ENCODE measurements at places on chromosomes 11 and 22.
A peak's percentile ranks its signal among the peaks of the same experiment; 100 is the strongest.

DNA sequence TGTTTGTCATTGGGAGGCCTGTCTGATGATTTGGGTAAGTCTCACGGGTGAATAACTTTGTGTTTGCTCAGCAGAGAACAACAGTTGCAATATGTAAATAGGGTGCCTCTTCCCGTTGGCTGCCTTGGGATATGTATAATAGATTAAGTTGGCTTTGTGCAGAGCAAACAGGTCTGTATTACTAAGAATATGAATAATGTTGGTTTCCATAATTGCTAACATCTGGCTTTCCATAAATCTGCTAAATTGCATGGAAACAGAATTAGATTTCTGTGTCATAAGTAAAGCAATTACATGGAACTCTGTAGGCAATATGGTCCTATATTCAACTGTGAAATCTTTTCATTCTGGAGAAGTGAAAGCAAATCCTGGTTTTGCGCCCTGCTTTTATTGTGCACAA is 636.0 kb upstream of the ANO5 start:
- DNase-seq = no peak

- no peak for DNase-seq
Measured at GRCh38 chr11:106043540-106043939, 21.5 kb upstream of the MSANTD4 start.

DNA sequence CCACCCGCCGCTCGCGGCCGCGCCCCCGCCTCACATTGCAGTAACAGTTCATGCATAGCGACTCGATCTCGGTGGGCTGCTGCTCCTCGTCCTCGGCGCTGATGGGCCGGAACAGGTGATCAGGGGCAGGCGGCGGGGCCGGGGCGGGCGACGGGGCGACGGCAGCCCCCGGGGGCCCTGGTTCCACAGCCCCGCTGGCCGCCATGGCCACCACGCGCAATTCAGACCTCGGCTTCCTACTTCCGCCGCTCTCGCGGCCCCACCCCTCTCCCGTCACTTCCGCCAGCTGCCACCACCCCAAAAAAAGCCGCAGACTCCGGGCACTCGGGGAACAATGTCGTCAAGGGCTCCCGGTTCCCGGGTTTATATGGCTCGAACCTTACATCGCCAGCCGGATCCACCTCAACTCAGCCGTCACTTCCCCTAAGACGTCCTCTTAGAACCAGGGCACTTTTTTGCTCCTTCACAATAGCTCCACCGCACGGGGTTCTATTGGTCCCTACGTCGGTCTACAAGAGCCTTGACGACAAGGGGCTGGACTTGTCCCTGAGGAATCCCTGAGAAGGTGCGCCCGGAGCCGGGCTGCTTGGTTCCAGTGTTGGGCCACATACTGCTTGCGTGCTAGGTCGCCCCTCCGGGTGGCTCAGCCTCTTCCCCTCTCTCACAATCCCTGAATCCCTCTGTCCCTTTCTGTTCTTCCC is at the start of gene ZPR1:
Gene ZPR1 (minus strand): TSS at position 238 of the 701 bp plus-strand sequence. CDS start 33 bp downstream, at position 205.
- DNase-seq = peak; percentile 63

DNA sequence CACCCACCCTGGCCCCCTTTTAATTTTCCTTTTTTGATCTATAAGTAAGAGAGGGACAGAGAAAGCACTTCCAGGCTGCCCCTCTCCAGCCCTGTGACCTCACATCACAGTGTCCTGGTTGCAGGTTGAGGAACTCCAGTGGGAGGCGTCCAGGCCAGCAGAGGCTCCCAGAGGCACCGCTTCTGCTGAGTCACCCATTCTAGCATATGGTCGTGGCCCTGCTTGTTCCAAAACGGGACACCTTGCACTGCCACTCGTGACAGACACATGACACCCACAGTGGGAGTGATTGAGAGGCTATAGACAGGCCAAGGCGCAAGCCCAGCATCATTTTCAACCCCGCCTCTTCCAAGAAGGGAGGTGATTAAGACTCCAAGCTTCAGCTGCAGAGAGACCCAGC is 16.0 kb upstream of the TMPRSS4 start:
- DNase-seq = no peak

DNA sequence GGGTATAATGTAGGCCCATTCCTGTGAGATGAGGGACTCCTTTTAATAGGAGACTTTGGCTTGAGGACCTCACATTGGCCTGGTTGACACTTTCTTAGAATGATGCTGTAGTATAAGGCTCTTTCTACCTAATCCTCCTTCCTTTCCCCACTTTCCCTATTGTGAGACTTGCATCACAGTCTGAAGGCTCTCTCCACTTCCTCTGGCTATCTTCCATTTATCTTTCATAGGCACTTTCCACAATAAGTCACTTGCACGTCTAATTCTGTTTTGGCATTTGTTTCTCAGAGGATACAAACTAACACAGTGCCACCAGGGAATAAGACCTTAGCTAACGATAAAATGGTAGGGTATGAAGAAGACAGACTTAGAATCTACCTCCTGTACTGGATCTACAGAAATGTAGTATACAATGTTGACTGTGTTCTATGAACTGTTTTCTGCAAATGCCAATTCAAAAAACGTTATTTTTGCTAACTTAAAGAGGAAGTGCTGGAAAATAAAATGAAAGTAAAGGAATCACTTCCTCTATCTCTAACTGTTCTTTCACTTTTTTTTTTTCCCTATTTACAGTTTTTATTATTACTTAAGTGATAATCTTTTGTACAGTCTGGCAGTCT is 17.9 kb upstream of the PDE3B start:
- no peak for DNase-seq

GRCh38 chr11:12218909-12219308 is 108.5 kb downstream of the MICAL2 start:
- no peak for DNase-seq

DNA sequence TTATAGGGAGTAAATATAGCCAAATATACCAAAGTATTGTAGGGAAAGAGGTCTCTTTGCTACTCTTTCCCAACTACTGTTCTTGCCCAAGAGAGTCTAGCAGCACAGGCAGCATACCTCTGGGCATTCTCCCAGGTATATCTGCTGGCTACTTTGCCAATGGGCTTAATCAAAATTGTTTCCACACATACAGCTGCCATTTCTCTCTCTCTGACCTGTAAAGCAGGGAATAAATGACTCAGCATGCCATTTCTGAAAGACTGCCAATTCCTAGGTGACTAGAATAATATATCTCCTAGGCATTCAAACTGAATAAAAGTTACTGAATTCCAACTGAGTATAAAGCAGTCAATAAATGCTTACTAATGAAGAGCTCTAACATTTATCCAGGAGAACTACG is 44.6 kb downstream of the RDX start:
- no peak for DNase-seq

- no peak for DNase-seq
Measured at GRCh38 chr11:71572811-71573210, 7.4 kb downstream of the KRTAP5-10 start.

GRCh38 chr11:59574932-59575502 is 40.6 kb downstream of the OSBP start:
- no peak for DNase-seq

- no peak for DNase-seq
Measured at GRCh38 chr11:1310772-1311468, 1.5 kb upstream of the TOLLIP start.

DNA sequence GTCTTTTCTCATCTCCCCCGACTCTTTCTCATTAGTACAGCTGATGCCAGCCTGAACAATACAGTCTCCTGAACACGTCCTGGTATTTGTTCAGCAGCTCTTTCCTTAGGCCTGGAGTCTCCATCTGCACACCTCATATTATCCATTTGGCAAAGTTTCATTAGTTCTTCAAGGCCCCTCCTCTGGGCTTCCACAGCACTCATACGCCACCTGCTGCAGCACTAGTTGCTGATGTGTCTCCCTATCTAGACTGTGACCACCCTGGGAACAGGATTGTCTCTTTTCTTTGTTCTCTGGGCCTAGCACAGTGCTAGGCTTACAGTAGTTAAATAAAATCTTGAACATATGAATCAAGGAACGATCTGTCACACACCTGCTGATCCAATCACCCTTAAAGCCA is 17.2 kb downstream of the DCHS1 start:
- DNase-seq = no peak

DNA sequence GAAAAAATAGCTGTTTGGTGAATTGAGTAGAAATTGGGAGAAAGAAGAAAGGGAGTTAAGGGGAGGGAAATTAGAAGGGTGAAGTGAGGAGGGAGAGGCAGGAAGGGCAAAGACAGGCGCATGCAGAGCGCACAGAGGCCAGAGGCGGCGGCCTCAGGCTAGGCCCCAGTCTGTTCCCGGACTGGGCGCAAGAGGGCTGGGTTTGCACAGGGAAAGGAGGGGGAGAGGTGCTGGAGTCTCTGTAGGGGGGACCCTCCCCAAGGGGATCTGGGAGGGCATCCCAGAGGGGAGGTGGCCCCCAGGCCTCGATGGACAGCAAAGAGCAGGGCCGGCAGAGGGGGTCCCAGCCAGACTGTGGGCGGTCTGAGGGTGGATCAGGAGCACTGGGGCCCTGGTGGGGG is 1.3 kb upstream of the FLRT1 start:
- DNase-seq = no peak

DNA sequence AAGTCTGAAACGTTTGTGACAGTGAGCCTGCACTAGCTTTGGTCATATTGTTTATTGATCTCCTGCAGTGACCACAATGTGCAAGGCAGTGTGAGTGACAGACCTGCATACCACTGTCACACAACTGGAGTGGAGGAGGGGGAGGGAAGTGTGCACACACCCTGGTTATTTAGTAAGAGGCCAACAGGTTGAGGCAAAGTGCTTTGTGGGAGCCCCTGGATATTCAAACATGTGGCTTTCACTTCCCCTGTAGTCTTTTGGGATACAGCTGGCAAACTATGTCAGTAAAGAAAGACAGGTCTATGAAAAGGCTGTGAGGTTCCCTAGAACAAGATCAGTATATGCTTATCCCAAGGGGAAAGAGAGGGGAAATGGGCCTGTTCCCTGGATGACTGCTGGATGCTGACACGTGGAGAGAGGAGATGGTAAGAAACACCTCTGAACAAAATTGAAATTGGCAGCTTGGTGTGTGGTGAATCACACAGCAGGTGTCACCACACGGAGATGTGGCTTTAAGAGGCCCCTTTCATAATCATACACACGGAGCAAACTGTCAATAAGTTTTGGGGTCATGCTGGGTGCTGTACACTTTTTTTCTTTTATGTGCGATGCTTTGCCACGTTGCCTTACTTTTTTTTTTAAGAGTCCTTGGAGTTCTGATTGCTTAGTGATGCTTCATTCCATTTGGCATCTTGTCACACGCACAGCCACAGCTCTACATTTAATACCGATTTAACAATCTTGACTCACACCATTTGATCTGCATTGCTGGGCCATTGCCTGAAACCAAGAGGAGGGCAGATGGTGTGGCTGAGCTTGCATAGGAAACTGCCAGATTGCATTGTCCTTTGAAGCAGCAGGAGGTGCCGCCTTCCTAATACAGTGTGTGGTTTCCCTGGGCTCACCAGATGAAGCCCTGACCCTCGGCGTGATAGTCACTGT is 11.3 kb downstream of the OSBP2 start:
- no peak for DNase-seq

GRCh38 chr11:46306296-46306853 is 28.9 kb downstream of the CREB3L1 start:
- DNase-seq = no peak

DNA sequence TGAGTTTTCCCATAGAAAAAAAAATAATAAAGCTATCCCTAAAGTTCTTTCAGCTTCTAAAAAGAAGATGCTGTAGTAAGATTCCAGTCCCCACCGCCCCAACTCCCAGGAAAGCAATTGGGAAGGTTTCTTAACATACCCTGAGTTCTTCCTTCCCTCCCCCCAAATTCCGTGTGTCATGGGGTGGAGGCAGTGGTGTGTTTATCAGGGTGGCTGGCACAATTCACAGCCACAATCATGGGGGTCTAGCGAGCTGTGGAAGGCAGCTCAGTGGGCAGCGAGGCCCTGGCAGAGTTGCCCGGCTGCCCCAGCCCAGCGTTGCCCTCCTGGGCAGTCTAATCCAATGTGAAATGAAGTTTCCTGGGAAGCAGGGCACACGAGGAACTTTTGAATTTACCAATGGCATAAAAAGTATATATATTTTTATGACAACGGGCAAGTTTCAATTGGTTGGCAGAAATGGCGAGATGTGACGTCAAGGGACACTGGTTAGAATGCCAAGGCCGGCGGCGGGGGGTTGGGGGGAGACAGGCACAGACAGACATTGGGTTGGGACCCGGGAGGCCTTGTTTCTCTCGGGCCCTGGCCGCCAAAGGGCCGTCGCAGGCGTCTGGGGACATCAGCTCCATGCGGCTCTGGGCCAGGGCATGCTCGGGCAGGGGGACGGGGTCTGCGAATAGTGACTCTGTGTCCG is 80.7 kb upstream of the PPARA start:
- peak; percentile 29 for DNase-seq

DNA sequence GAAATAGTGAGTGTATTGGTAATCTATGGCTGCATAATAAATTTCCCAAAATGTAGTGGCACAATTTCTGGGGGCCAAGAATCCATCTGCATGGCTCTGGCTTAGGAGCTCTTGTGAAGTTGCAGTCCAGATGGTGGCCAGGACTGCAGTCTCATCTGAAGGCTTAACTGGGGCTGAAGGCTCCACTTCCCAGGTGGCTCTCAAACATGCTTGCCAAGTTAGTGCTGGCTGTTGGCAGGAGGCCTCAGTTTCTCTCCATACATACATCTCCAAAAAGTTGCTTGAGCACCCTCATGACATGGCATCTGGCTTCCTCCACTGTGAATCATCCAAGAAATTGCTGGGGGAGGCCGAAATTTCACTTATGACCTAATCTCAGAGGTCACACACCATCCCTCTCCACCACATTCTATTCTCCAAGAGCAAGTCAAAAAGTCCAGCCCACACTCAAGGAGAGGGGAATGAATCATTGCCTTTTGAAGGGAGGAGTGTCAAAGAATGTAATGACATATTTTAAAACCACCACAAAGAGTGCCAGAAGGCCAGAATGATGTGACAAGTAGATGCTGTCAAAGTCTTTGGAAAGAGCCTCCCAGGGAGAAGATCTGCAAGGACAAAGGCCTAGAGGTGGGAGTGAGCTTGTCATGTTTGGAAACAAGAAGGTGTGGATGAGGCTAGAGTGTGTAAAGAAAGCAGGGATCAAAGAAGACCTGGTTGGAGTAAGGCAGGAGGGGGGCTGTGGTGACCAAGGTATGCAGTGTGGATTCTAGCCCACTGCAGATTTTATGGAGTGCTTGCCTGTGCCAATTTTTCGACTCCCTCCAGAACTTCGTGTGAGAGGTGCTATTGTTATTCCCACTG is 566.2 kb downstream of the MIAT start:
- no peak for DNase-seq
